MCF 10A (cell line): ENCODE measurements at places on chromosomes 1 and 21. TPM values are rescaled to one million over a fixed set of nuclear protein-coding genes. Genes with fewer than 3 reads are reported as not detected.

ACKR1 gene
- total RNA-seq: 45.6 and 47.6 TPM in 2 replicates

F5 gene
- 0.09 TPM in 1 of 2 replicates, not detected in the other for total RNA-seq

MOB3C gene
- total RNA-seq: 5.8 and 5.9 TPM in 2 replicates

DNA sequence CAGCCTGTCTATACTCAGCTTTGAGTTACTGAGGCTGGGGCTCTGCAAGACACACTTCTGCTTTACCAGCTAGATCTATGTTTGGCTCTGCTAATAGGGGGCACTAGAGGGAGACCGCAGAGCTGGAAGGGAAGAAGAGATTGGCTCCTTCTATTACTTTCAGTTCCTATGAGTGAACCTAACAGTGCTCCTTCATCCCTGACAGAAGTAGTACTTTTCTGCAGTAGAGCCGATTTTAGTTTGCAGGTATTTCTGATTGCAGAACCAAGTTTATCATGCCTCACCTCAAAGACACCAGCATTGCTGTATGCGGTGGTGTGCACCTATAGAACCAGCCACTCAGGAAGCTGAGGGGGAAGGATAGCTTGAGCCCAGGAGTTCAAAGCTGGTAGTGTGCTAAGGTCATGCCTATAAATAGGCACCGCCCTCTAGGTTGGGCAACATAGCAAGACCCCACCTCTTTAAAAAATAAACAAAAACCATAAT, 5.7 kb upstream of the ZDHHC18 start:
- no peak overlapping the region for H3K27ac ChIP-seq
- no peak overlapping the region for H3K4me3 ChIP-seq
- no peaks in the 10 kb centered on the region for H3K27me3 ChIP-seq

- DNase-seq: no peak
- no peaks in the 10 kb centered on the region for H3K4me1 ChIP-seq
- no peaks in the 10 kb centered on the region for H3K36me3 ChIP-seq
- H3K27ac ChIP-seq: no peak overlapping the region
These were observed 53.2 kb downstream of the SAMSN1 start for GRCh38 chr21:14492931-14493330.

GRCh38 chr1:30532621-30533020, 190.8 kb downstream of the MATN1 start:
- H3K27me3 ChIP-seq: no peaks in the 10 kb centered on the region
- no peak overlapping the region for H3K27ac ChIP-seq
- no peaks in the 10 kb centered on the region for H3K4me1 ChIP-seq
- H3K36me3 ChIP-seq: no peaks in the 10 kb centered on the region
- no peak for DNase-seq

GRCh38 chr1:92439291-92439690, 47.4 kb downstream of the GFI1 start:
- H3K36me3 ChIP-seq: no peaks in the 10 kb centered on the region
- H3K4me3 ChIP-seq: no peak overlapping the region
- H3K27me3 ChIP-seq: no peaks in the 10 kb centered on the region
- H3K4me1 ChIP-seq: peaks cover 5% of the 10 kb centered on the region
- H3K27ac ChIP-seq: no peak overlapping the region

- H3K27me3 ChIP-seq: no peaks in the 10 kb centered on the region
- DNase-seq: no peak
- H3K4me1 ChIP-seq: no peaks in the 10 kb centered on the region
These were observed 3.9 kb downstream of the C1QTNF12 start for GRCh38 chr1:1242461-1243265.

DNA sequence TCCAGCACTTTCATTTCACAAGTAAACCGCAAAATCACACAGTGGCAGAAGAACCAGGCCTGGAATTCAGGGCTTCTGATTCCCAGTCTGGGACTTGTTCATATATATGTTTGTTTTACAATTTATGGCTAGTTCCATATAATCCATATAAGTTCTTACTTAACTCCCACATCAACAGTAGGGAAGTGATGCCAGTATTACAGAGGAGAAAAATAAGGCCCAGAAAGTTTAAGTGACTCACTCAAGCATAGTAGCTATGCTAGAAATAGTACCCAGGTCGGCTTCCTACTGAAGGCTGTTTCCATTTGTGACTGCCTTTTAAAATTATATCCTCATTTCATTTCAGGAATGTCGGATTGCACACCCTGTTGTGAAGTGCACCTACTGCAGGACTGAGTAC, 1.4 kb downstream of the FAM76A start:
- H3K4me3 ChIP-seq: peak overlapping the region; percentile 88
- DNase-seq: peak; percentile 6
- no peak overlapping the region for H3K27ac ChIP-seq
- peaks cover 11% of the 10 kb centered on the region for H3K4me1 ChIP-seq
- H3K27me3 ChIP-seq: no peaks in the 10 kb centered on the region

DNA sequence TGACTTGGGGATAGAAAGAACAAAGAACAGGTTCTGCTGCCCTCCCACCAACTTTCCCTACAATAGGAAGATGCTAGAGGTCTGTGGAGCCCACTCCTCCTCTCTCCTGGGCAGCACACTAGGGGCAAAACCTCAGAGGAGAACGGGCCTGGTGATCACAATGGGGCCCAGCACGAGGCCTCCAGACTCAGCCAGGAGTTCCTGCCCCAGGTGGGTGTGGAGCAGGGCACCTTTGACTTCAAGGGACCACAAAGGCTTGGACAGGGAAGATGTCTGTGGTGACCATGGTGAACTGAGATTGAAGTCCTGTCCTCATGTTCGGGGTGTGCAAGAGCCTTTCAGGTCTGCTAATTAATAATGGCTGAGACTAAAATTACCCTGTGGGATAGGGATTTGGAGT, 88.8 kb downstream of the LAMC2 start:
- DNase-seq: no peak
- H3K4me3 ChIP-seq: no peak overlapping the region
- H3K4me1 ChIP-seq: peaks cover 61% of the 10 kb centered on the region
- H3K36me3 ChIP-seq: peaks cover 4% of the 10 kb centered on the region

DNA sequence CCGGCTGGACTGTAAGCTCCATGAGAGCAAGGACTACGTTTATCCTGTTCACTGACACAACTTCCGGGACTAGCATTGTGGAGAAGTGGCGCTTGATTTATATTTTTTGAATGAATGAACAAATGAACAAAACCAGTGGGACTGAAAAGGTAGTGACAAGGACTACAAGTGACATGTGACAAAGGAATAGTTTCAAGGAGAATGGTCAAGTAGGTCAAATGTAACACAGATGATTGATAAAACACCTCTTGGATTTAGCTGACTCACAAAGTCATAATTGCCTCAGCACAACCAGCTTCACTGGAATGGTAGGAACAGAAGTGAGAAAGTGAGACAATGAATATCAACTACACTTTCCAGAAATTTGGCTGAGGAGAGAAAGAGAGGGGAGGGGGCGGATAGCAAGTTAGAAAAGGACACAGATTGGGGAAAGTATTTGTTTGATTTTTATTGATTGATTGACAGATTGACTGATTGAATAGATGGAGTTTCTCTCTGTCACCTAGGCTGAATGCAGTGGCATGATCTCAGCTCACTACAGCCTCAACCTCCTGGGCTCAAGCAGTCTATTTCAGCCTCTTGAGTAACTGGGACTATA, 14.2 kb downstream of the MTF1 start:
- peaks cover 34% of the 10 kb centered on the region for H3K4me1 ChIP-seq
- H3K27ac ChIP-seq: peak overlapping the region; percentile 68
- H3K4me3 ChIP-seq: no peak overlapping the region
- no peak for DNase-seq
- H3K36me3 ChIP-seq: peaks cover 56% of the 10 kb centered on the region
- no peaks in the 10 kb centered on the region for H3K27me3 ChIP-seq

- H3K27me3 ChIP-seq: no peaks in the 10 kb centered on the region
- no peak overlapping the region for H3K4me3 ChIP-seq
- peak; percentile 71 for DNase-seq
- peaks cover 19% of the 10 kb centered on the region for H3K4me1 ChIP-seq
- no peaks in the 10 kb centered on the region for H3K36me3 ChIP-seq
These were observed 15.6 kb upstream of the CHIA start for GRCh38 chr1:111275079-111275478.

DNA sequence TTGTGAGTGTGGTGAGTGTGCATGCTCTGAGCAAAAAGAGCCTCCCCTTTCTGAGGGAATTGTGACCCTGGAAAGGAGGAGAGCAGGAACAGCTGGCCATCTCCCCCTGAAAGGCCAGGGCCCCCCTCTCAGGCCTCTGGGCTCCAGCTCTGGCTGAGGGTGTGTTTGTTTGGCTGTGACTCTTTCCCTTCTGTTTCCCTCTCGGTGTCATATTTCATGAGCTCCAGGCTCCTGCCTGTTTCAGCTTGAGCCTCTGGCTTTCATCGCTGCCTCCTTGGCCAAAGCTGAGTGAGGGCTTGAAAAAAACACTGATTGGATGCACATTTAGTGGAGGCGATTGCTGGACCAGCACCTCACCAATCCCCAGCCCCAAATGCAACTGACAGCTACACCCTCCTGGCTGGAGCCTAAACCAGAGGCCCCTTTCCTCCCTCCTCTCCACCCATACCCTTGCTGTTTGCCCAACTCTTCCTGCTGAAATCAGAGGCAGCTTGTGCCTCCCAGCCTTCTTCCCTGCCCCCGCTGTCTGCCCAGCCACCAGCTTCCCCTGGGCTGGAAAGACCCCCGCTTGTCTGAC, 64.1 kb downstream of the DDR2 start:
- peak overlapping the region; percentile 10 for H3K4me3 ChIP-seq
- H3K4me1 ChIP-seq: peaks cover 33% of the 10 kb centered on the region
- peak overlapping the region; percentile 36 for H3K27ac ChIP-seq
- H3K27me3 ChIP-seq: no peaks in the 10 kb centered on the region

GRCh38 chr1:221839782-221840395, 98.0 kb upstream of the DUSP10 start:
- DNase-seq: peak; percentile 100
- no peaks in the 10 kb centered on the region for H3K36me3 ChIP-seq
- H3K4me3 ChIP-seq: no peak overlapping the region
- H3K4me1 ChIP-seq: peaks cover 63% of the 10 kb centered on the region
- H3K27me3 ChIP-seq: no peaks in the 10 kb centered on the region

DNA sequence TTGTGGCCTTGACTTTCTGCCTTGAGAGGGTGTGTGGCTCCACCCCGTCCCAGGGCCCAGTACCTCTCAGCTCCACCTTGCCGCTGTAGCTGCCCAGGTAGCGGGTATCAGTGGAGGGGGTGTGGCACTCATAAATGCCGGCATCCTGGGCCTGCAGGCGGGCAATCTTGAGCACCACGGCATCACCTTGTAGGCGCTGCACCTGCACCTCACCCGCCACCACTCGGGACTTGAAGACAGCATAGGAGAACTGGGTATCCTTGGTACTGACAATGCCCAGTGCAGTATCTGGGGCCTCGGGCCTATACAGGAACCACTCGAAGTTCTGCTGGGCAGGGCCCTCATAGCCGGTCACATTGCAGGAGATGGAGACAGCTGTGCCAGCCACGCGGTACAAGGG, 3.6 kb downstream of the IGSF8 start:
- no peaks in the 10 kb centered on the region for H3K27me3 ChIP-seq
- H3K27ac ChIP-seq: no peak overlapping the region
- no peak for DNase-seq

DNA sequence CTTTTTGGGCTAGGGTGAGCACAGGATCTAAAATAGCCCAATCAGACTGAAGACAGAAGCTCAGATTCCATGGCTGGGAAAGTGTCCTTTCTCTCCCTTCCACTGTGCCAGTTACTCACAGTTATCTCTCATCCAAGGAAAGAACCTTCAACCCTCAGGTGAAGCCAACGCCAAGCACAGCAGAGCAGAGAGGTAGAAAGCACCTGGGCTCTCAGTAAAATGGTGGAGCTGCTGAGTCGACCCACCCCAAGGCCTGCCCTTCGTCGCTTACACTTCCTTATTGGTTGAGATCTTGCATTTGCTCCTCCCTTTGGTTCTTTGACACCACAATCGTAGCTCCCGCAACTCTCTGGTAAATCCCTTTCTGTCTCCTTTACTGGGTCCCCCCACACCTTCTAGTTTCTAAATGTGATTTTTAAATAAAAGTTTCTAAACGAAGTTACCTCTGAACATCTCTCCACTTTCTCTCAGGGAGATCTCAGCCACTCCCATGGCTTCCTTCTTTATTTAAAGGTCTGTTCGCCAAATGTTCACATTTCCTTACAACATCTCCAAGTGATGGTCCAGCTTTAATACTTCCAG, 27.5 kb upstream of the SLC30A1 start:
- H3K4me3 ChIP-seq: no peak overlapping the region
- peaks cover 36% of the 10 kb centered on the region for H3K4me1 ChIP-seq
- no peak overlapping the region for H3K27ac ChIP-seq
- peaks cover under 1% of the 10 kb centered on the region for H3K36me3 ChIP-seq
- H3K27me3 ChIP-seq: no peaks in the 10 kb centered on the region
- DNase-seq: no peak

- peak overlapping the region; percentile 28 for H3K27ac ChIP-seq
- H3K4me3 ChIP-seq: no peak overlapping the region
- peak; percentile 50 for DNase-seq
- no peaks in the 10 kb centered on the region for H3K36me3 ChIP-seq
- H3K27me3 ChIP-seq: no peaks in the 10 kb centered on the region
These were observed 543.6 kb upstream of the B3GALT2 start for GRCh38 chr1:193730017-193730416.
